Brain (organoid and tissue), 16 donors: ENCODE measurements at places on chromosomes 11 and 22.

DNA sequence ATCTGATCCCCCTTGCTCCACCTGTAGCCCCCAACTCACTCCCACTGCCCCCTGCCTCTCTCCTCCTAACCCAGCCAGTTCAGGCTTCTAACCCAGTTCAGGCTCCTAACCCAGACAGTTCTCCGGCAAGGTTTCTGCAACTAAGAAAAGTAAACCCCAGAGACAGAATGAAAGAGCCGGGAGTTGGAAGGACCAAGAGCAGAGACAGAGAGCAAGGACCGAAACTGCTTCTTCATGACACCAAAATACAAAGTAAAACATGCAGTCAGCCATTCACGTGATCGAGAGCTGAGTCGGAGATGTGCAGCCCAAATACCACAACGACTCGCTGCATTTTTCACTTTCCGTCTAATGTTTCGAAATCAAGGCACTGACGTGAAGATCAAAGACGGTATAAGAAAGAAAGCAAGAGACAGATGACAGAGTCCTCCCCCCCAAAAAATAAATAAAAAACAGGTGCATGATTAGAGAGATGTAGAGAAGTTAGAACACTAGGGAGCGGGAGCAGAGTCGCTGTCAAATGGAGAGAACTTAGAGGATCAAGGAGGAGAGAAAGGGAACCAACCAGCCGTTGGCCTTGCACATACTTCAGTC, 884 bp downstream of the IL10RA start:
- no peak for DNase-seq

GRCh38 chr11:77470971-77471370, 2.9 kb downstream of the PAK1 start:
- DNase-seq = no peak

GRCh38 chr11:26993965-26994457, at the start of gene FIBIN:
Gene FIBIN (plus strand): TSS chr11:26994112. CDS start chr11:26994527, 415 bp downstream.
- peak; percentile 75 for DNase-seq

- DNase-seq = no peak
Measured at GRCh38 chr22:39462443-39463221, 5.8 kb downstream of the MGAT3 start.
